Psoas muscle (tissue), 8 donors: ENCODE measurements at places on chromosomes 13 and 19. TPM values are rescaled to one million over a fixed set of nuclear protein-coding genes. Genes with fewer than 3 reads are reported as not detected.

Gene PSG11
- polyA plus RNA-seq, result not detected

Gene ATP4B
- 0.04 TPM for polyA plus RNA-seq

Gene STK24
- polyA plus RNA-seq, result 28.2 TPM

Gene PRPF31
- 54.3 TPM for polyA plus RNA-seq

Gene LRRC8E
- polyA plus RNA-seq, result 0.03 TPM

Gene PEAK3
- not detected for polyA plus RNA-seq

Gene ITGBL1
- polyA plus RNA-seq, result 1.3 TPM

Gene CACNG6
- polyA plus RNA-seq, result 19.0 TPM

Gene GDF15
- polyA plus RNA-seq, result 0.35 TPM

Gene LATS2
- 13.9 TPM for polyA plus RNA-seq

Gene GARIN5A
- 1.3 TPM for polyA plus RNA-seq

Gene ZNF221
- 0.93 TPM for polyA plus RNA-seq

Gene PSG7
- polyA plus RNA-seq, result 0.01 TPM

Gene CDK8
- 11.4 TPM for polyA plus RNA-seq

Gene CFAP97D2
- not detected for polyA plus RNA-seq

Gene ZNF578
- 0.10 TPM for polyA plus RNA-seq

Gene ZNF728
- polyA plus RNA-seq, result 0.08 TPM

Gene ARHGEF7
- 22.3 TPM for polyA plus RNA-seq

Gene NKG7
- polyA plus RNA-seq, result 1.2 TPM

Gene GPR183
- 0.69 TPM for polyA plus RNA-seq

Gene TMEM145
- polyA plus RNA-seq, result 2.5 TPM

Gene ZNF844
- 2.3 TPM for polyA plus RNA-seq

Gene SWSAP1
- 2.1 TPM for polyA plus RNA-seq

Gene RASIP1
- 7.7 TPM for polyA plus RNA-seq

Gene DCLK1
- polyA plus RNA-seq, result 3.9 TPM

Gene OR7C1
- 0.04 TPM for polyA plus RNA-seq

Gene ZSWIM9
- 10.5 TPM for polyA plus RNA-seq

Gene NFIX
- polyA plus RNA-seq, result 158 TPM

Gene IRGQ
- polyA plus RNA-seq, result 11.9 TPM

Gene NLRP7
- polyA plus RNA-seq, result not detected

Gene GRK1
- not detected for polyA plus RNA-seq

Gene SPRED3
- 0.10 TPM for polyA plus RNA-seq

Gene CEACAM1
- 0.83 TPM for polyA plus RNA-seq

Gene APOC4
- polyA plus RNA-seq, result not detected

Gene SCN1B
- polyA plus RNA-seq, result 55.6 TPM

Gene PLVAP
- polyA plus RNA-seq, result 14.5 TPM

Gene DCUN1D2
- 32.4 TPM for polyA plus RNA-seq

Gene RETN
- polyA plus RNA-seq, result 0.46 TPM

Gene ADGRE2
- polyA plus RNA-seq, result 0.19 TPM

Gene PSG1
- not detected for polyA plus RNA-seq

Gene ACTL9
- polyA plus RNA-seq, result not detected

Gene TTC9B
- not detected for polyA plus RNA-seq

Gene CD33
- polyA plus RNA-seq, result 0.75 TPM

Gene HDGFL2
- polyA plus RNA-seq, result 56.4 TPM

Gene HNRNPA1L2
- 1.9 TPM for polyA plus RNA-seq

Gene F10
- 2.0 TPM for polyA plus RNA-seq

Gene TEX26
- 0.04 TPM for polyA plus RNA-seq

Gene PCDH20
- 0.03 TPM for polyA plus RNA-seq

Gene PPM1N
- polyA plus RNA-seq, result 0.29 TPM

Gene TEX29
- not detected for polyA plus RNA-seq

Gene NOP53
- 257 TPM for polyA plus RNA-seq

Gene BSG
- polyA plus RNA-seq, result 308 TPM

Gene MIA
- polyA plus RNA-seq, result 0.77 TPM

Gene CNFN
- polyA plus RNA-seq, result 0.24 TPM

Gene ADAMTS10
- polyA plus RNA-seq, result 3.4 TPM

Gene TTYH1
- 0.38 TPM for polyA plus RNA-seq

Gene ZNF358
- 88.9 TPM for polyA plus RNA-seq

Gene KCNRG
- polyA plus RNA-seq, result 0.66 TPM

Gene TEKTIP1
- not detected for polyA plus RNA-seq
